ENCODE measurements at places on chromosomes 2 and 18. TPM values are rescaled to one million over a fixed set of nuclear protein-coding genes. Genes with fewer than 3 reads are reported as not detected.

DNA sequence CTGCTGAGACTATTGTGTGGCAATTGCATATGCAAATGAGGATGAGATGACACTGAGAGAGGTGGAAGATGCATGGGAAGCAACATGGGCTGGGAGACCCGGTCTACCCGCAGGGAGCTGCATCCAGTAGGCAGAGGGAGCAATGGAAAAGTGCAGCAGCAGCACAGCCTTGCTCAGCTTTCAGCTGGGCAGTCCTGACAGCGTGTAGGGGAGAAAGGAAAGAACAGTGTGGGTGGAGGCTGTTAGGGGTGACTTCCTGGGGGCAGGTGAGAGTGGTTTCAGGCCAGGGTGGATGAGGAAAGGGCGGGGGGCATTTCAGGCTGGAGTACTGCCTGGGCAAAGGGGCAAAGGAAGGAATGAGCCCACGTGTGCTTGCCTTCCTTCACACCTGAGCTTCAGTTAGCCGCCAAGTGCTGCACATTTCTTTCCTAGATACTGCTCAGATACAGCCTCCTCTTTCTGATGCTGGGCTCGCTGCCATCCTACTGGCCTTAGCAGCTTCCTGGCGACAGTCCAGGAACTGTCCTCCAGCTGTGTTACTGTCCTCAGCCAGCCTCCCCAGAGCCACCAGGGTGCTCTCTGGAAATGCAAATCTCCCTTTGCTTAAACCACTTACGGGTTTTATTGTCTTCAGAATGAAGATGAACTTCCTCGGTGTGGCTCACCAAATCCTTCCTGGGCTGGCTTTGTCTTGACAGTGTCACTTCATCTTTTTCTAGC, 276.3 kb downstream of the TSN start:
- no peak for DNase-seq

DNA sequence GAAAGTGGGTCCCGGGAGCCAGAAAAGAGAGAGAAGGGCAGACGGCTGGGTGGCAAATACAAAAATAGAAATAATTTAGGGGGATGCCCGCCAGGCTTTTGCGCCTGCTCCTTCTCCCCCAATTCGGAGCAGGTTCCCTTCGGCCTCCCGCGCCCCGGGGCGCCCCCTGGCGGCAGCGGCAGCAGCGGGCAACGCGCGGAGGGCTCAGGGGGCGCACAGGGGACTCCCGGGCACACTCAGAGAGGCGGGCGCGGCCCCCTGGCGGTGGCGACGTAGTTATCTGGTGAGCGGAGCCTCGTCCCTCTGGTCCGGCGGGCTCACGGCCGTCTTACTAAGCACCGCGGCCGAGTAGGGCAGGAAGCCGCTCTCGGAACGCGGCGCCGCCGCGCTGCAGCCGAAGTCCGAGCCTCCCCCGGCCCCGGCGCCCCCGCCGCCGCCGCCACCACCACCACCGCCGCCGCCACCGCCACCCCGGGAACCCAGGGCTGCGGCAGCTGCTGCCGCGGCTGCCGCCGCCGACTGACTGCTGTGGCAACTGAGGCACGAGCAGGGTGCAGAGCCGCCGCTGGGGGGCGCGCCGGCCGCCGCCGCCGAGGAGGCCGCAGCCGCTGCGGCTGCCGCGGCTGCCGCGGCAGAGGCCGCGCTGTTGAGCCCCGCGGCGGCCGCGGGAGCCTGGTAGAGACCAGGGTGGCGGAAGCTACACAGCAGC, 3.8 kb downstream of the EVX2 start:
- no peak for DNase-seq

DNA sequence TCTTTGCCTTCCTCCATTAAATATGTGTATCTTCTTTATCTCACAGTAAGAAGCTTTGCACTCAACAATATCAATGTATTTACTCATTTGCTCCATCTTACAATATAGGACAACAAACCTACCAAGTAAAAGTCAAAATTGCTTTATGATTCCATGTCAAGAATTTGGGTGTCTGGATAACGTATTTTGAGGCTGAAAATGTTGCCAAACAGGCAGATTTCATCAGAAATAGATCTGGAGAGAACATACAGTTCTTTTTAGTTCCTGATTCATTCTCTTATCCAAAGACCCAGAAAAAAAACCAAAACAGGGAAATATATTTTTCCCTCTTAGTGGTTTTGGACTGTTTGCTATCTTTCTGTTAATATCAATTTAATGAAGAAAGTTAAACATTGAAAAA, 621.1 kb downstream of the STK39 start:
- no peak for DNase-seq

GRCh38 chr2:46225150-46225625, 72.0 kb upstream of the EPAS1 start:
- no peak for DNase-seq

DNA sequence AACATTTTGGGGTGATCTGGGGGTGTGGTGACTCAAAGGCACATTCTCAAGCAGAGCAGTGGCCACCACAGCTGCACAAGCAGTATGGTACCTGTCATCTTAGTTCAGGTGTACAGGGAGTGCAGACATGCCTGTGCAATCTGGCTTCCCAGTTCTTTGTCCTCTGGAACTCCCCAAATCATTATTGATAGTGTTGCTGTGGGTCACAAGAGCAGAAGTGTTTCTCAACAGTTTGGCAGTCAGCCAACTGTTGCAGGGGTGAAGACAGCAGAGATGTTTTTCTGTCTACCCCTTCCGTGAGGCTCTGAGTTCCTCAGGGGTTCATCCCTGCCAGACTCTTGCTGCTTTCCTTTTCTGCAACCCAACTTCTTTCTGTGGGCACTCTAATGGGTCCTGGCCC, 206.5 kb upstream of the ZSWIM2 start:
- DNase-seq, result no peak

DNA sequence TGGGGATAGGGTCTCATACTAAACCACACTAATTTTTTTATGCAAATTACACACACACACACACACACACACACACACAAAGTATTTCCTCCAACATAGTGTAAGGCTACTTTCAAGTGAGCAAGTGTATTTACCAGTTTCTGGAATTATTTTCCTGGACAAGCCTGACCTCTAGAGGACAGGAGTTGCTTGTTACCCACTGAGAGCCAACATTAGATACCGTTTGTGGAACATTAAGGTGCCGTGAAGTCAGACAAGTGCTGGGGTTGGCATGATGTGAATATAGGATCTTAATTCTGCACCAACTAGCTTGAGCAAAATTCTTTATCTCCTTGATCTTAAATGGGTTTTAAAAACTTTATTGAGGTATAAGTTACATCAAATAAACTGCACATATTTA, 39.3 kb upstream of the SERPINB2 start:
- no peak for DNase-seq

- DNase-seq, result no peak
Measured at GRCh38 chr18:3824101-3824500, 374.1 kb downstream of the TGIF1 start.

- DNase-seq, result no peak
Measured at GRCh38 chr2:102736110-102736409, 25.8 kb upstream of the TMEM182 start.

DNA sequence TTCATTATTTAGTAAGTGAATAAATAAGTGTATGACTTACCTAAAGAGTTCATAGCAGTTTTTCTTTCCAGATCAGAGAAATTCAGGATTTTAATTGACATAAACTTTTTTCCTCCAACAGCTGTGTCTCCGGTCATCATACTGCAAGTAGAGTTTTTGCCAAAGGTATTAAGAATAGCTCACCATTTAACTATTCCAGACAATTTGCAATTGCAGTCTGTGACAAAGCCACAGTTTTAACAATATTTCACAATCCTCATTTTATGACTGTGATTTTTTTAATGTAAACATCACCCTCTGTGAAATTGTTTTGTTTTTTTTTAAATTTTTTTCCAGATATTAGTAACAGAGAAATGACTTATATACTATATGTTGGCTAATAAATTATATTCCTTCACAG, 199.1 kb downstream of the TRIB2 start:
- no peak for DNase-seq

DNA sequence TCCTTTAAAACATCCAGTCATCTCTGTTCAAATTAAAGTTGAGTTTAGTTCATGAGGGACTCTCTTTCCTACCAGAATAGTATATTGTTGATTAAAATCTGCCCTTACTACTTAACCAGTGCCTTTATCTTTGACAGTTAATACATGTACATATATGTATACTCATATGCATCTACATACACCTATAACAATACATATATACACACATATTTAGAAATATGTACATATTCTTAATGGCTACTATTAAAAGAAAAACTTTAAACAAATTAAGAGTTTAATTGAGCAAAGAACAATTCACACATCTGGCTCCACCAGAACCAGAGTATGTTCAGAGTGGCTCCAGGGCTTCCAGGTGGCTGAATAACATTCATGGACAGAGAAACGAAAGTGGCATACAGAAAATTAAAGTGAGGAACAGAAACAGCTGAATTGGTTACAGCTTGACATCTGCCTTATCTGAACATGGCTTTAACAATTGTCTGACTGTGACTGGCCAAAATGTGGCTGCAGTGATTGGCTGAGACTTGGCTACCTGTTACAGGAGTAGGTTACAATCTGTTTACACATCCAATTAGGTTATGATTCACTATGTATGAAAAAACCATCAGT, 38.8 kb downstream of the ZNF519 start:
- no peak for DNase-seq

DNA sequence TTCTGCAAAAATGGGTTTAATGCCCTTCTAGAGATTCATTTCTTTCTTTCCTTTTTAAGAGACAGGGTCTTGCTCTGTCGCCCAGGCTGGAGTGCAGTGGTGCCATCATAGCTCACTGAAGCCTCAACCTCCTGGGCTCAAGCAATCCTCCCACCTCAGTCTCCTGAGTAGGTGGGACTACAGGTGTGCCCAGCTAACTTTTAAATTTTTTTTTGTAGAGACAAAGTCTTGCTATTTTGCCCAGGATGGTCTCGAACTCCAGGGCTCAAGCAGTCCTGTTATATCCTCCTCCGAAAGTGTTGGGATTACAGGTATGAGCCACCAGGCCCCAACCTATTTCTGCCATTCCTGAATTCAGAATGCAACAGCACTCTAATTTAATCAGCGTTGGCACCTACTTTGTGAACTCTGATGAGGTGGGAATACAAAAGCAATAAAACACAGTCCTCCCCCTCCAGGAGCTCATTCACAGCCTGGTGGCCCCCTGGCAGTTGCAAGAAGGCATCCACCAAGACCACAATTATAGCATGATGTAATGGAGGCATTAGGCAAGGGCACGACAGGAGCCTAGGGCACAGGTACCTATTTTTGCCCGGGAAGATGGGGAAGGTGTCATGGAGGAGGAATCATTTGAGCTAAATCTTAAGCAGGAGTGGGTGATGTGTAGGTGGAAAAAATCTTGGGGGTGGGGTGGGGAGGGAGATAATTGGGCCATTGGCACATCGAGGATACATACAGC, 5.1 kb downstream of the RHOB start:
- peak; percentile 22 for DNase-seq

- no peak for DNase-seq
Measured at GRCh38 chr2:43391878-43392215, 165.4 kb upstream of the ZFP36L2 start.

DNA sequence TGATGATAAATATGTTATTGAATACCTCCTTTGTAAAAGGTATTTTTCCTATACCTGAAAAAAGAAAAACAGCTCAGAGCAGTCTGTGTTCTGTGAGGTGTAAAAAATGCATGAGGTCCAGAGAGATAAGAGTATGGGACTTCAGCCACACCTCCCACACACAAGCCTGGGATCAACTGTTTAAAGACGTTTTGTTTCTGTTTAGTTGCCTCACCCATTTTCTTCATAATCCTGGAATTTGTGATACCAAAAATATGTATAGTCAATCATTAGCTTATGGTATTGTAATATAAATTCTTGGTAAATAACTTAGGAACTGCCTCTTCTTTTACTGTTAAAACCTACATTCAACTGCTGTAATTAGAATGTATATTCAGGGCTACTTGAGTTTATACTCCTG, 1322.9 kb upstream of the TMEFF2 start:
- DNase-seq, result no peak

DNA sequence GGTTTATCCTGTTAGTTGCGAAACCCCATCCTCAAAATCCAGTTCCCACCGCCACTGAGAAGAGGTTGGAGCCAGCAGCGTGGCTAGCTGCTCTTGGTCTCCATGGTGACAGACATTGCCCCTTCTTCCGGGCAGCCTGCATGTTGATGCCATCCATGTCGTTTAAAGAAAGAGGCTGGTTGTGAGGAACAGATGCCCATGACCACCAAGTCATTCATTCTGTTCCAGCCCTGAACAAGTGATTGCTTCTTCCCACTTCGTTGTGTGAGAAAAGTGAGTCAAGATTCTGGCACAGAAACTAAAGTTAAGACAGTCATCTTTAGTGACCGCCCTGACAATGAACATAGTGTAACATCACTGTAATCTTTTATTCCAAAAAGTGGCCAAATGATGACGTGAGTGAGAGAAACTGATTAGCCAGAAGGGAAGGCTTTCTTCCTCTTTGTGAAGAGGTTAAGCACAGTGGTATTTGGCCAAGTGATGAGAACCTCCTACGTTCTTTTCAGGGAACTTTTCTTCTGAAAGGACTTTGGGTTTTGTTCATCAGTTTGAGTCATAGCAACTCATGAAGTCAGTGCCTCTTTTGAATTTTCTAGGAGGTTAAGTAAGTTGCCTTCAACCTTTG, 272.5 kb downstream of the GALR1 start:
- DNase-seq, result no peak

- DNase-seq, result no peak
Measured at GRCh38 chr2:174800436-174801205, 36.3 kb upstream of the CHRNA1 start.

DNA sequence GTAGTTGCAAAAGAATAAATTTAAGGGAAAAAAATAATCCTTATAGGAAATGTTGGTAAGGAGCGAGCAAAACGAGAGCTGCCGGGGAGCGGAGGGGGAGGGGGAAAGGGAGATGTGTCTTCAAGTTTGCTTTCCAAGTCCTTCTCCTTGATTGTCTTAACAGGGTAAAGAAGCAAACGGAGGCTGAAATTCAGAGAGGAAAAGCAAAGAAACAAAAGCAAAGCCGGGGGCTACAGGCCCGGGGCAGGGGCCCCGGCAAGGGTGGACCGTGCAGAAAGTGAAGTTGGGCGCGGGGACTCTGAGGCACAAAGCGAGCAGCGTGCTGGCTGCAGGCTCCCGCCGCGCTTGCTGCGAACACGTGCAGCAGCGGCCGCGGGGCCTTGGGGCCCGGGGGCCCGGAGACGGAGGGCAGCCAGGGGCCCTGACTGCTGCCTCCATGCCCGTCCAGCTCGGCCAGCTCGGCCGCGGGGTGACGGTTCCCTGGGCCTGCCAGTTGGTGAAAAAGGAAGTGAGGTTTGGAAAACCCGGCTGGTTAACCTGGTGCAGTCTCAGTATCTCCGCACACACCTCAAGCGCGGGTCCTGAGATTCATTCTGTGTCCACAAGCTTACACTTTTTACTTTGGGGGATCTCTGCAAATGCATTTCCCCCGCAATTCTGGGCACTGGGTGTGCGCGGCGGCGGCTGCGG, 4.1 kb downstream of the BCL11A start:
- no peak for DNase-seq

TRMT61B gene
- 22.8 TPM for total RNA-seq

METTL4 gene
- 12.9 TPM for total RNA-seq

PRKAG3 gene
- not detected for total RNA-seq

DPP10 gene
- 1.0 TPM for total RNA-seq

TXNDC2 gene
- total RNA-seq, result 0.21 TPM

FAM161A gene
- total RNA-seq, result 2.7 TPM

Measured in ureter (tissue), 1 donor.